ENCODE measurements at places on chromosomes 13 and 19.
A peak's percentile ranks its signal among the peaks of the same experiment; 100 is the strongest.

- no peak for DNase-seq
These were observed 68.6 kb downstream of the UFM1 start for GRCh38 chr13:38418286-38418685.

DNA sequence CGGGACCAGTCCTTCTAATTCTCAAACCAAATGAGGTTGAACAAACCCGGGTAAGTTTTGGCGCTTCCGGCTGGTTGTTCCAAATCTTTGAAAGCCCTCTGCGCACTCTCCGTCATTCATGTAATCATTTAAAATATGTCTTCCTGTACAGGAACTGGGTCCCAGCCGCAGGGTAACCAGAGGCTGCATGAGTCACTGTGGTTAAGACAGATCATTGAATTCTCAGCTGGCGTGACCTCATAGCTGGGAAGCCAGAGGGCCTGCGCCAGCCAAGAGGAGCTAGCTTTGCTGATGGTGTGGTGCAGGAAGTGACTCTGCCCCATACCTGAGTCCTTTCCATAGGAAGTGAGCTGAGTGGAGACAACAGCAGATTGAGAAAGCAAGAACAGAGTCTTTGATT lies 135.2 kb downstream of the TSHZ3 start:
- peak; percentile 99 for DNase-seq

- DNase-seq, result no peak
These were observed 11.9 kb downstream of the PEAK3 start for GRCh38 chr19:2270157-2270422.

- no peak for DNase-seq
These were observed 529 bp upstream of the ZNF418 start for GRCh38 chr19:57935731-57936130.

DNA sequence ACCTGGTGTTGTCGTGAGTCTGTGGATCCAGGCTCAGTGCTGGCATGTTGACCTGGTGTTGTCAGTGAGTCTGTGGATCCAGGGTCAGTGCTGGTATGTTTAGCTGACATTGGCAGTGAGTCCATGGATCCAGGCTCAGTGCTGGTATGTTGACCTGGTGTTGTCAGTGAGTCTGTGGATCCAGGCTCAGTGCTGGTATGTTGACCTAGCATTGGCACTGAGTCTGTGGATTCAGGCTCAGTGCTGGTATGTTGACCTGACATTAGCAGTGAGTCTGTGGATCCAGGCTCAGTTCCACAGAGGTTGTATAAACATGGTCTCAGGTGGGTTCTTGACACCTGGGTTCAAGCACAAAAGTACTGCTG lies 16.8 kb upstream of the PDCD2L start:
- DNase-seq, result no peak

DNA sequence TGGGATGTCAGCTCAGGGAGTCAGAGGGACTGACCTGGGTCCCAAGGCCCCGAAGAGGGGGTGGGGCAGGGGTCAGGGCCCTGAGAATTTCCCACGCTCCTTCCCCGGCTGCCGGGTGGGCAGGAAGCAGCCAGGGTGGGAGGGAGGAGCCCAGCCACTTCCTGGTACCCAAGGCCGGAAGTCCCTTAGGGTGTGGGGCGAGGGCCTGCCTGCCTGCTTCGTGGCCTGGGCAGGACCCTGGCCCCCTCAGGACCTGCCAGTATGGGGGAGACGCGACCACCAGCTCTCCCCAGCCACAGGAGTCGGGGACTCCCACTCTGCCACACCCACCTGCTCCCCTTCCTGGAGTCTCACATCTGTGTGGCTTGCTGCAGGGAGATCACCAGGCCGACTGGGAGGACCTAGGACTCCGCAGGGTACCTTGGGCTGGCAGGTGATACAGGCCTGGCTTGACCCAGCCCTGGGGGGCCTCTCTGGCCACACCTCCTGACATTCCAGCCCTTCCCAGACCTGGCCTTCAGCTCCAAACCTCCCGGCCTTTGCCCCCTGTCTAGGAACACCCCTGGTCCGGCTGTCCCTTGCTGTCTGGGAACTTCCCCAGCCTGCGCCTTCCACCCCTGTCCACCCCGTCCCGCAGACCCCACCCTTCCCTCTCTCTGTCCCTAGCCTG lies 9.8 kb upstream of the CIRBP start:
- peak; percentile 61 for DNase-seq

- no peak for DNase-seq
These were observed 24.4 kb downstream of the MYO1F start for GRCh38 chr19:8552810-8553209.

DNA sequence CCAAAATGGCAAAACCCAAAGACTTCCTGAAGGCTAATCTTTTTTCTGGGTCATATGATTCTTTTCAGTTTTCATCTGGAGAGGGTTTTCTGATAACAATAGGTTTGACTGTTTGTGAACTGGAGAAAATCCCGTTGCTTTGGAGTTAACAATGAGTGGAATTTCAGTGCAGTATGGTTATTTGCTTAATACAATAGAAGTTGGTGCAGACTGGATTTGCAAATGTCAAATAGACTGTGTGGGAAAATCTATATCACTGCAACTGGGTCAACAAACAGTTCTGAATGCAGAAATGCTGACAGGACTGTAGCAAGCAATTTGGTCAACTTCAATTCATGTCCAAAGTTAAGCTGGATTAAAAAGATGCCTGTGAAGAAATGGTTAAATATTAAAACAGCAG lies 267.5 kb upstream of the ARGLU1 start:
- DNase-seq, result no peak

DNA sequence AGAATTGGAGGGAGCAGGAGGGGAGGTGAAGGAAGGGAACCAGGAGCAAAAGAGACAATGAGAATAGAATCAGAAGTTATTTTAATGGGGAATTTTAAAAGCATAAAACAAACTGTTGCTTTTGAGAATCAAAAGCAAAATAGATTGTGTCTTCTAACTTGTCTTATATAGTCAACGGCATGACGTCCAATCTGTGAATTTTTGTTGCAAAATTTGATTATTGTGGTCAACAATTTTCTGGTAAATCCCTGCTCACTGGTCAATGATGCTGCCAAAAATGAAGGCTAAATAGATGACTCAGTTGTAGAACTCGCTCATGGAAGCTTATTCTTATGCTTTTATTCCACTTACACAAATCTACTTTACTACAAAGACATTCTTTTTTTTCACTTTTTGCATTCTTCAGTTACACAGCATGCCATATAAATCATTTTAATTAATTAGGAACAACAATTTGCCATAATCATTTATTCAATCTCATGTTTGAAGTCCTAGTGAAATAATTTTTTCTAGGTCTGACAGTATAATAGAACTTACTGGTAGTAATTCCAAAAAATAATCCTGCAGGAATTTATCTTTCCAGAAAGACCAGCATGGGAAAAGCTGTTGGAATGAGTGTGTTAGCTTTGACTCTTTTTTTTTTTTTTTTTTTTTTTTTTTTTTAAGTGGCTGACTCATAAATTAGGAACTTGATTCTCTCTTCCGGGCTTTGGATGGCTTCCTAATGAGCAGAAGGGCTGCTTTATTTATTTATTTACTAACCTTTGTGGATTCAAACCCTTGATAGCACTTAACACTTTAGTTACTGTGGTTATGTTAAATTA lies 256.9 kb downstream of the SPRY2 start:
- peak; percentile 82 for DNase-seq

GRCh38 chr13:31175847-31176532 lies 14.3 kb upstream of the HSPH1 start:
- DNase-seq, result no peak

DNA sequence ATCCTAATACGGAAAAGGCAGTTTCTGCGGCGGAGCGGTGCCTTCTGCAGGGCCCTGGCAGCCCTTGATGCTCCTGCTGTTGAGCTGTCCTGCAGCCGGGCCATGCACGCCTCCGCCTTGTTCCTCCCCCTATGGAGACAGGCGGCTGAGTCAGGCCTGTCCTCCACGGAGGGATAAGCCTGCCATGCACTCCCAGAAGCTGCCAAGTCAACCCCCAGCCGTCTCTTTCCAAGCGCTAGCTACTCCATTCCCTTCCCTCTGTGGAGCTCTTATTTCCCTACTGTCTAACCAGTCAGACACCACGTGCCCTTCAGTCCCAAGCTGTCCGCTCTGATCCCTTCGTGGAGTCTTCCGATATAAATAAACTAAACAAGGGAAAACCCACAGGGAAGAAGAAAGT lies 197.0 kb downstream of the COL4A1 start:
- no peak for DNase-seq

- DNase-seq, result no peak
These were observed 187.6 kb upstream of the ARGLU1 start for GRCh38 chr13:106755542-106755941.

- DNase-seq, result no peak
These were observed 64.5 kb upstream of the SLC10A2 start for GRCh38 chr13:103130681-103131210.

DNA sequence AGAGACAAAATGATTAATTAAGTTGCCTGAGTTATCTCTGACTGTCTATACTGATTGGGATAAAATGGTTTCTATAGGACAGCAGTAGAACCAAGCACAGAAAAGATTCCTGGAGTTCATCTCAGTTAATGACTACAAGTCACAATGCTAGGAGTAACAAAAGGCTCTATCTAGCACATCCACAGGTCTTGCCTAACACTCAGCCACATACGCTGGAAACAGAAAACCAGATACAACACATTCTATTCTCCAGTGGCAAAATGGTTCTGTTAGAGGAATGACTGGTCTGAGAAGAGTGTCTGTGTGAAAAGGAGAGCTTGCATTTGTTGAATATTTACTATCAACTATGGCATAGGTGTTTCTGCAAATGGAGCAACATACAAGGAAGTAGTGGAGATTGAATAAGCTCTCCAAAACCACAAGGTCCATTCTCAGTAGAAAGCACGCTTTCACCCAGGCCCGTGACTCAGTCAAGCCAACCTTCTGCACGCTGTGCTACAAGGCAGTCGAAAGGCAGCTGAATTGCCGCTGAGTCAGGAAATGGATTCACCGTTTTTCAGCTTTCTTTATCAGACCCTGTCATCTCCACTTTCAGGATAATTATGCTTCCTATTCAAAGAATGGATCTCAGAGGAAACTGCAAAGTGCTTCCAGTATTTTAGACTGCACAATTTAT lies 761.5 kb downstream of the EFNB2 start:
- DNase-seq, result no peak

GRCh38 chr19:18879579-18880373 lies 16.2 kb downstream of the CERS1 start:
- DNase-seq, result no peak

GRCh38 chr13:88153353-88153752 lies 482.2 kb downstream of the SLITRK5 start:
- DNase-seq, result no peak

DNA sequence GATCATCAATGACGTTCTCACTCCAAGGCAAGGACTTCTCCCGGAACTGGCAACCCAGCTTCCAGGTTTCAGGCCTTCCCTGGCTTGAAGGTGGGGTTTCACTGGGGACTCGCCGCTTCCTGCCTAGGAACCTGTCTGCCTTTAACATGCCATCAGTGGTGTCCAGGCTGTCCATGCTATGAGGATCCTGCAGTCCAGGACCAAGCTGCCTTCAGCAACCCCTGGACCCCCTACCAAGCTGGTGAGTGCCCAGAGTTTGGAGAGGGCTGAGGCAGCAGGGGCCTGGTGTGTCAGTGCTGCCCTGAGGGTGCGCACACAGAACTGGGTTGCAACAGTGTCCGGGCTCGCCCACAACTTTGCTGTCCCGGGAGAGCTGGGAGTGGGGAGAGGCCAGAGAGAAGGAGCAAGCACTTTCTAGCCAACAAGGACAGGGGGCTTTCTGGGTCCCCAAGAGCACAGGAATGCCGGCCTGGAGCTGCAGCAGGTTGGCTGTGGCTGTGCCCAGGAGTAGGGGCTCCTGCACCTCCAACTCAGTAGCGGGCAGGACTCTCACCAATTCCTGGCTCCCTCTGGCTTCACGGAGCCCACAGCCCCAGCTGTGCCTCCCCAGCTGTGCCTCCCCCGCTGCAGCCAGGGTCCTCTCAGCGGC lies 1563.2 kb upstream of the MIR17HG start:
- DNase-seq, result no peak

GRCh38 chr13:31046711-31047279 lies 114.3 kb downstream of the TEX26 start:
- DNase-seq, result no peak

GRCh38 chr19:49142866-49143335 lies 12.3 kb downstream of the HRC start:
- DNase-seq, result peak; percentile 73

- DNase-seq, result no peak
These were observed 54.4 kb upstream of the ZNF835 start for GRCh38 chr19:56725829-56726424.

GRCh38 chr19:29671393-29672160 lies 6.3 kb downstream of the PLEKHF1 start:
- DNase-seq, result no peak

DNA sequence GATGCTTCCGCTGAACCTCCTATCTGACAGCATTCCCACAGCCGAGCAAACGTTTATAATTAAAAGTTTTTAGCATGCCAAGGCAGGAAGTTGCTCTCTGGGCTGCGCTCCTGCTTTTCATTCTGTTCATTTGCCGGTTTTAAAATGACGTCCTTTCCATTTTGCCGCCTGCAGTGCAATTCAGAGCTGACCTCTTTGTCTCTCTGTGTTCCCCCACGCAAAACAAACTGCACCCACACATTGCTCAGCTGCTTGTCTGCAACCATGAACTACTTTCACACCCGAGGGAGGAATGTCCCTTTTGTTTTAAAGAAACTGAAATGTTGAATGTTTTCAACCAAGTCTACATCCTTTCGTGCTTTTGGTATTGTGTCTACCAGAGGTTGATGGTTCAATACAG lies 416.5 kb downstream of the EFNB2 start:
- DNase-seq, result no peak

GRCh38 chr13:81171065-81171647 lies 830.2 kb upstream of the SPRY2 start:
- no peak for DNase-seq

DNA sequence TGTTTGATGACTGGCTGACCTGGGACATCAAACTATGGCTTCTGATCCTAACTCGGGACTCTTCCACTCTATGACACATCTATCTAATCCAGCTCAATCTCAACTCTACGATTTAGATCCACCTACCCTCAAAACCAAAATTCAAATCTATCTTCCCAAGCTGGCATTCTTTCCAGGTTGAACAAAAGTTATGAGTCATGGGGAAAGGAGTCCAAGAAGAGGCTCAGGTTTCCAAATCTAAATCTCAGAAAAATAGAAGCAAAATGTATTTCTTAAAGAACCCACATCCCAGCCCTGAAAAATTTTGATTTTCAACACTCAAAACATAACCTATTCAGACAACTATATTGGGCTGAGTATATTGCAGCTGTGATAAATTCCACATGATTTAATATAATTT lies 143.9 kb upstream of the IPO5 start:
- no peak for DNase-seq

Measured in SW 1271 (cell line).